GOT3 (cell line): ENCODE measurements at places on chromosomes 1 and 21.

DNA sequence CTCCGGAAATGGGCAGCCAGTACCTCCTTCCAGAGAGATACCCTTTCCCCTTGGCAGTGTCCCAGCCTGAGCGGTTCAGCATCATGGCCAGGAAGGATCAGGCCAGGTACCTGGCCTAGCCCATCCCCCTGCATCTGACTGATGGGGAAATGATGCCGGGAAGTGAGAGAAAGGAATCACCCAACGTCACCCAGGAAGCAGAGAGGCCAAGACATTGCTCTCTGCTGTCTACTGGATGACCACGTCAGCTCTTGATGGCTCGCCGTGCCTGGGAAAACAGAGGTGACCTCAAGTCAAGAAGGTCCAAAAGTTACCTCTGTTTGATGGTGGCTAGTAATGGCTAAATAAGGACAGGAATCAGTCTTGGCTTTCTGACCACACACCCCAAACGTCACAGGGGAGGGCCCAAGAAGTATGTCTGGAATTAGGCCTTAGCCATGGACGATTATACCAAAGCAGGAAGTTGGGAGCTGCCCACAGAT, 79.0 kb downstream of the MRPL37 start:
- no peak for DNase-seq

DNA sequence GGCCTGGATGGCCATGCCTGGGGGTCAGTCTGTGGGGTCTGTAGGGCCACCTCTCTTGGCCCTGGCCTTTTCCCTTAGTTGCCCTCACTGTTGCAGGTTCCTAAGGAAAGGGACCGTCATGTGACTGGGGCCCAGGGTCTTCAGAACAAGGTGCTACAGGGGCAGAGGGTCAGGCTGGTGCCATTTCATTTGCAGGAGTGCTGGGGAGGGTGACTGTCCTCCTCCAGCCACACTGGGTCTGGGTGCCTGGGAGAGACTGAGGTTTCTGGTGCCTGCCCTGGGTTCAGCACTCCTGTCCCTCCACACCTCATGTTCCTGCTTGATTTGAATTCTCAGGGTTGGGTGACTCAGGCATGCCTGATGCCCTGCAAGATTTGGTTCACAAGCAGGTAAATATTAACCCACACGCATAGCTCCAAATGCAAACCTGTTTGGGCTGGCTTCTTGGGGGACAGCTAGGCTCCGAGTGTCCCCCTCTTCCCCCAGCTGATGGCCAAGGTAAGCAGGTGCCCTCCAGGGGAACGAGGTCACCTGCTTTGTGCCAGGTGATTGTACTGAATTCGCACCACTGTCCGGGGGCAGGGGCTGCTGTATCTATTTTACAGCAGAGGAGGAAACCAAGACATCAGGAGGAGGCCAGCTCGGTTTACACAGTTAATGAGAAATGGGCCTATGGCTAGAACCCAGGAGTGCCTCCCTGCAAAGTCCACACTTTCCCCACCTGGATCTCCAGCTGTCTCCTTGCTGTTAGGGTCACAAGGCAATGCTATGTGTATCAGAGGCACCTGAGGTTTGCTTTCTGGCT, 20.3 kb downstream of the ARHGEF10L start:
- no peak for DNase-seq

GRCh38 chr1:4587721-4588120, 66.7 kb upstream of the AJAP1 start:
- no peak for DNase-seq

- DNase-seq: no peak
Observed at GRCh38 chr21:26448751-26449150, 124.3 kb downstream of the CYYR1 start.

DNA sequence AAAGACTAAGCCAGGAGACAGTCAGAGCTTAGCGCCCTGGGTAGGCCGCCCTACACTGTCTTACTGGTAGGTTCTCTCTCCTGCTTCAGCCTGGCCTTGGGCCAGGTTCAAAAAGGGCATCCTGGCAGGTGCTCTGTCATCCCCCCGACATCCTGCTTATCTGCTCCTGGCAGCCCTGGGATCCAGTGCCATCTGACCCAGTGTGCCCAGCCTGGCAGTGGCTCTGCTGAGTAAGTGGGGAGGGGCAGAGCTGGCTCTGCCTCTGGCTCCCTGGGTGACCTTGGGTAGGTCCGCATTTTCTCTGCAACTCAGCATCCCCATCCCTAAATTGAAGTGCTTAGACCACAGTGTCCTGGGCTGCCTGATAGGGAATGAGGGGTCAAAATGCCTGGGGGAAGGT, 549.9 kb downstream of the PTPRU start:
- DNase-seq: no peak

GRCh38 chr1:162389021-162389818, 7.7 kb downstream of the C1orf226 start:
- DNase-seq: no peak

- DNase-seq: no peak
Observed at GRCh38 chr1:1175221-1176062, 1.8 kb downstream of the TTLL10 start.

DNA sequence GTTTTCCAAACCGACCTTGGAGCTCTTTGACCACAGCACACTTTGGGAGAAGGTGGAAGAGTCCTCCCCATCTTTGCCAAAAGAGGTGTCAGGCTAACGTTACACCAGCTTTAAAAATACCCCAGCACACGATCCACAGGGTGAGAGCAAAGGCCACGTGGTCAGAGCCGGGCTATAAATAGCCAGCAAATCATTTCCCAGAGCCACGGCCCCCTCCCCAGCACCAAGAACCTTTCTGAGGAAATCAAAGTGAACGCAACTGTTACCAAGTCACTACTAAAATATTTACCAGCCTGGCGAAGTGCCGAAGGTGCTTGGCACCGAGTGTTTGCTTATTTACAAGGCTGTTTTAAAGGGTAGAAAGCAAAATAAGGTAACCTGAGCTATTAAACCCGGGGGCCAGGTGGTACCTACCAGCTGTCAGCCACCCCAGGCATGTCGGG, 72.4 kb downstream of the CASZ1 start:
- DNase-seq: no peak

DNA sequence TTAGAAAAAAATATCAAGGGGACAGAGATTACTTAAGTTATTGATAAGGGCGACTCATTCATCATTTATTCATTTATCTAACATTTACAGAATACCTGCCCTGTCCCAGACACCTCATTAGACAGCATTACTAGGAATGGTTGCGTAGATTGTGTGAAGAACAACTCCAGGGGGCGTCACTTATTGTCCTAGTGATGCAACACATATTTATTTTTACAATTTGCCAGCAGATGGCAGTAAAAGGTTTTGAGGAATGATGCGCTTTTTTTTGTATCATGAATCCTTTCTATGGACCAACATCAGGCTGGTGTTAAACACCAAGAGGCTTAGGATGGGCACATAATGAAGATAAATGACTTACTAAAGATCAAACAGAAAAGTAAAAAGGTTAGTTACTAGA, 5.5 kb downstream of the NCAM2 start:
- no peak for DNase-seq
